Coronary artery (tissue), 2 donors: ENCODE measurements at places on chromosomes 3 and 15.
A peak's percentile ranks its signal among the peaks of the same experiment; 100 is the strongest.

- DNase-seq: no peak
Measured at GRCh38 chr3:188309437-188310269, 155.7 kb downstream of the LPP start.

GRCh38 chr3:183265157-183265642 is 12.1 kb downstream of the B3GNT5 start:
- DNase-seq: no peak

DNA sequence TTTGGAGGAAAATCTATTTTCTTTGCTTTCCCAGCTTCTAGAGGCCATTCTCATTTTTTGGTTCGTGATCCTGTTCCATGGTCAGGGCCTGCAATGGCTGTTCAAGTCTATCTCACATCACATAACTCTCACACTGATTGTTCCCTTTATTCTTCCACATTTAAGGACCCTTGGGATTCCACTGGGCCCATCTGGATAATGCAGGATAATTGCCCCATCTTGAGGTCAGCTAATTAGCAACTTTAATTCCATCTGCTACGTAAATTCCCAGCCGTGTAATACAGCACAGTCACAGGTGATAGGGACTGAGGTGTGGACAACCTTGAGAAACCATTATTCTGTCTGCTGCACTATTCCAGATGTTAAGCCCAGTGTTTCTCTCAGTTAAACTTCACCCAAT is 311.6 kb upstream of the CNTN4 start:
- DNase-seq: no peak

DNA sequence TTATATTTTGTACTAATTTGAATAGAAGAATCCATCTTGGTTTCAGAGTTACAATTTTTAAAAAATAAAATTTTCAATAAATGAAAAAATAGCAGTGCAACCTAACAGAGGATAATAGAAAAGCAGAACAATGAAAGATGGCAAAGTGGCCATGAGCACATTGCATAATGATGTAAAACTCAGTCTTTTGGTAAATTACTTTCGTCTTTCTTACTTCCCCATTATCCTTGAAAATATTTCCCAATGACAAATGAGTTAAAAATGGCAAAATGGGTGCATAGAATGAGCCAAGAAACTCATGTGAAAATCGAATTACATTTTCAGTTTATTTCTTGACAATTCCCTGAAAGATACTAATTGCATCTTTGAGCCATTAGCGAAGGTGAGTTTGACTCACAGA is 236.4 kb downstream of the CDIN1 start:
- DNase-seq: no peak

GRCh38 chr3:4862973-4863372 is 116.3 kb upstream of the BHLHE40 start:
- no peak for DNase-seq

GRCh38 chr3:185823078-185824044 is 1.5 kb downstream of the IGF2BP2 start:
- DNase-seq: no peak

DNA sequence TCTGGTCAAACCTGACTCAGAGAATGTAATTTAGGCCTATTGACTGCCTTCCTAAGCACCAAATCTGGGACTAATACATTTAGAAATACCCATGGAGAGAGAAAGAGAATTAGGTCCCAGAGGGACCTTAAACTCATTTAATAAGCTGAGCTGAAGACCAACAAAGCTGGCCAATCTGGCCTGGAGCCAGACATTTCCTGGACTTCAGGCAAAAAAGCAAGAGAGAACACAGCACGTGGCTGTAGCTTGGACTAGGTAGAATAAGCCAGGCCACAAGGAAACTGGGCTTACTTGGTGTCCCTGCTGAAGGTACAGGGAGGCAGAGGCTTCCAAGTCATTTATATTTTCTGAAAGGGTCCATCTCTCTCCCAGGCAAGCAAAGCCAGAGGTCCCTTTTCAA is 88.1 kb downstream of the RTP4 start:
- no peak for DNase-seq

GRCh38 chr3:13141183-13141582 is 68.0 kb upstream of the IQSEC1 start:
- peak; percentile 14 for DNase-seq

GRCh38 chr3:64460877-64461276 is 226.9 kb downstream of the ADAMTS9 start:
- DNase-seq: no peak

DNA sequence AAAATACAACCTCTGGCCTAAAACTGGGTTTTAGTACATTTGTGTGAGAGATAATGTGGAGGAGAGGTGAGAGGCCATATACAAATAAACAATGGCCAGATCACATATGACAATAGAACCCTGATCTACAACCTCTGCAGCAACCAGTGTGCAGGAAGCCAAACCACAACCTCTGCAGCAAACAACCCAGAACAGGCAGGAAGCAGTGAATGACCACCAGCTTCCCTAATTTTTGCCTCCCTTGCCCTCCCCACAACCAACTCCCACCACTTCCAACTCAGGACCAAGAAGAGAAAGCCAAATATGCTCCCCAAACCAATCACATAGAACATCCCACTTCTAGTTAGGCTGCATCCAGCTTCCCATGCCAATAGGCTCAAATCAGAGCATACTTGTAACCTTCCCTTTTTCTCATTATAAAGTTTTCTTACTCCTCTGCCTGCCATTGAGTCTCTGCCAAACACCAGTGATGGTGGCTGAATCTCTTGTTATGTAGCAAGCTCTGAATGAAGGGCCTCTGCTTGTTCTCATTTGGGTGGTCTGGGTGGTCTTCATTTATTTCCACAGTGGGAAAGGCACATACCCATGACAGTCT is 102.6 kb upstream of the GAP43 start:
- DNase-seq: no peak

GRCh38 chr15:52505151-52505550 is 23.5 kb downstream of the MYO5A start:
- no peak for DNase-seq
